Endothelial cell of umbilical vein (primary cell): ENCODE measurements at places on chromosomes 13 and 19. TPM values are rescaled to one million over a fixed set of nuclear protein-coding genes. Genes with fewer than 3 reads are reported as not detected.

Gene P2RY11
- 10.7 and 14.6 TPM in 2 replicates for total RNA-seq

Gene LGALS14
- total RNA-seq = not detected in 2 replicates

Gene ATP4B
- not detected in 2 replicates for total RNA-seq

Gene MTUS2
- total RNA-seq = 0.05 TPM in 1 of 2 replicates, not detected in the other

Gene TNFSF11
- not detected in 2 replicates for total RNA-seq

Gene CYSLTR2
- 0.16 and 0.31 TPM in 2 replicates for total RNA-seq

Gene ZNF493
- total RNA-seq = 8.0 and 9.5 TPM in 2 replicates

Gene PTPRS
- total RNA-seq = 12.5 and 16.1 TPM in 2 replicates

Gene ADAMTSL5
- not detected in 2 replicates for total RNA-seq

Gene EFNB2
- total RNA-seq = 69.5 and 80.3 TPM in 2 replicates

Gene FREM2
- not detected in 2 replicates for total RNA-seq

Gene EBI3
- total RNA-seq = 0.29 and 0.46 TPM in 2 replicates

Gene AKAP8L
- 95.4 and 99.6 TPM in 2 replicates for total RNA-seq

Gene CGB8
- not detected in 2 replicates for total RNA-seq

Gene MAP3K10
- 16.5 and 19.4 TPM in 2 replicates for total RNA-seq

Gene KLK8
- total RNA-seq = not detected in 2 replicates

Gene NLRP11
- not detected in 2 replicates for total RNA-seq

Gene OR4F17
- total RNA-seq = not detected in 2 replicates

Gene ARL11
- total RNA-seq = 0.20 and 0.23 TPM in 2 replicates

Gene LACC1
- total RNA-seq = 3.8 and 4.0 TPM in 2 replicates

Gene NOTCH3
- 1.2 and 1.5 TPM in 2 replicates for total RNA-seq

Gene PSG1
- total RNA-seq = not detected in 2 replicates

Gene ZNF709
- 1.4 and 1.8 TPM in 2 replicates for total RNA-seq

Gene ZNF681
- 0.97 and 1.9 TPM in 2 replicates for total RNA-seq

Gene CNFN
- total RNA-seq = 0.73 TPM in 1 of 2 replicates, not detected in the other

Gene DACT3
- 0.22 and 0.65 TPM in 2 replicates for total RNA-seq

Gene FZR1
- 60.4 and 60.5 TPM in 2 replicates for total RNA-seq

Gene ZNF576
- 19.5 and 20.3 TPM in 2 replicates for total RNA-seq

Gene MBD3L2
- not detected in 2 replicates for total RNA-seq

Gene TMEM259
- 142 and 147 TPM in 2 replicates for total RNA-seq

Gene MAB21L1
- not detected in 2 replicates for total RNA-seq

Gene LHFPL6
- 16.6 and 17.5 TPM in 2 replicates for total RNA-seq

Gene CYP2F1
- total RNA-seq = not detected in 2 replicates

Gene ZSCAN1
- total RNA-seq = not detected in 2 replicates

Gene NAPSA
- total RNA-seq = 0.48 TPM in 1 of 2 replicates, not detected in the other

Gene INSL3
- not detected in 2 replicates for total RNA-seq

Gene ADAMTS10
- 17.4 and 18.9 TPM in 2 replicates for total RNA-seq

Gene C2CD4C
- 0.37 and 0.38 TPM in 2 replicates for total RNA-seq
